ENCODE measurements at places on chromosomes 7 and 10. TPM values are rescaled to one million over a fixed set of nuclear protein-coding genes. Genes with fewer than 3 reads are reported as not detected.

The PNLIPRP3 gene
- not detected for polyA plus RNA-seq

The ARHGAP22 gene
- polyA plus RNA-seq: not detected

The CALN1 gene
- not detected for polyA plus RNA-seq

The AOC1 gene
- polyA plus RNA-seq: not detected

The SSC4D gene
- polyA plus RNA-seq: 0.31 TPM

The SLC26A4 gene
- polyA plus RNA-seq: not detected

The HERC4 gene
- polyA plus RNA-seq: 15.7 TPM

The NPY4R2 gene
- not detected for polyA plus RNA-seq

The GPR85 gene
- not detected for polyA plus RNA-seq

The SH3PXD2A gene
- polyA plus RNA-seq: 0.39 TPM

The STEAP4 gene
- polyA plus RNA-seq: not detected

The CDHR3 gene
- polyA plus RNA-seq: 2.1 TPM

The RAMP3 gene
- 1.6 TPM for polyA plus RNA-seq

The PLEKHS1 gene
- polyA plus RNA-seq: not detected

The HOXA11 gene
- polyA plus RNA-seq: not detected

The LHPP gene
- polyA plus RNA-seq: 20.1 TPM

The DPYSL4 gene
- 0.24 TPM for polyA plus RNA-seq

The NKX1-2 gene
- polyA plus RNA-seq: not detected

The PON3 gene
- not detected for polyA plus RNA-seq

The ANKRD1 gene
- not detected for polyA plus RNA-seq

The HKDC1 gene
- 8.1 TPM for polyA plus RNA-seq

The LIPF gene
- not detected for polyA plus RNA-seq

The CFAP46 gene
- polyA plus RNA-seq: not detected

The INSIG1 gene
- 28.1 TPM for polyA plus RNA-seq

The GJD4 gene
- polyA plus RNA-seq: not detected

The HHEX gene
- 0.98 TPM for polyA plus RNA-seq

The SLC18A2 gene
- 0.94 TPM for polyA plus RNA-seq

The RBP3 gene
- polyA plus RNA-seq: not detected

The CALCR gene
- not detected for polyA plus RNA-seq

The SPDYE1 gene
- polyA plus RNA-seq: 0.49 TPM

The PLPP4 gene
- not detected for polyA plus RNA-seq

The GSTO2 gene
- polyA plus RNA-seq: 1.2 TPM

The ENKUR gene
- polyA plus RNA-seq: not detected

The EXOC6 gene
- 4.3 TPM for polyA plus RNA-seq

The SRRM3 gene
- not detected for polyA plus RNA-seq

The ABCB4 gene
- polyA plus RNA-seq: not detected

The ATG9B gene
- polyA plus RNA-seq: 36.6 TPM

The NPTX2 gene
- polyA plus RNA-seq: not detected

The TAF5 gene
- 4.1 TPM for polyA plus RNA-seq

The TMEM60 gene
- polyA plus RNA-seq: 23.2 TPM

The OR2A7 gene
- not detected for polyA plus RNA-seq

The TRIL gene
- polyA plus RNA-seq: not detected

The FBXL13 gene
- polyA plus RNA-seq: 0.10 TPM

The SFRP5 gene
- polyA plus RNA-seq: not detected

The ADCYAP1R1 gene
- polyA plus RNA-seq: not detected

The NSUN5 gene
- polyA plus RNA-seq: 47.7 TPM

All from CD4-positive, alpha-beta memory T cell (primary cell).